ENCODE measurements at places on chromosomes 7 and 10. TPM values are rescaled to one million over a fixed set of nuclear protein-coding genes. Genes with fewer than 3 reads are reported as not detected.

RSPH10B gene
- total RNA-seq, result not detected

NKX2-3 gene
- 0.40 TPM for total RNA-seq

BICC1 gene
- 8.2 TPM for total RNA-seq

CLRN3 gene
- not detected for total RNA-seq

LRWD1 gene
- total RNA-seq, result 12.8 TPM

ATRNL1 gene
- 15.1 TPM for total RNA-seq

ASB15 gene
- total RNA-seq, result not detected
